ENCODE measurements at places on chromosomes 12 and 14.

- DNase-seq, result no peak
Observed at GRCh38 chr14:33475623-33476022, 475.3 kb downstream of the EGLN3 start.

DNA sequence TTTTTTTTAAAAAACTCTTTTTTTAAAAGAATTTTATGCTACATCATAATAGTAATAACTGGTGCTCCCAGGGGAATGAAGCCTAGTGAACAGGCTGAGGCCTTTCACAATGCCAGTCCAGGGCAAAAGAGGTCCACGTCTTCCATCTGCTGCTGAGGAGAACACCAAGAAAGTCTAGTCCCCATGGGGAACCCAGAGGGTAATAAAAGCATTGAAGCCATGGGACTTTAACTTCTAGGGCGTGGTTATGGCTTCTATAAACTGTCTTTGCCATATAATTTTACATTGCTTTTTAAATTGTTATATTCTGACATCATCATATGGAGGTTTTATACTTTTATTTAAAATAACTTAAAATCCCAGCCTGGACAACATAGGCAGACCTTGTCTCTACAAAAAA lies 64.3 kb downstream of the SLC16A7 start:
- DNase-seq, result no peak

GRCh38 chr12:72547573-72547972 lies 275.4 kb downstream of the TRHDE start:
- DNase-seq, result no peak

- DNase-seq, result no peak
Observed at GRCh38 chr12:78210894-78211302, 380.2 kb downstream of the NAV3 start.

Measured in naive thymus-derived CD4-positive, alpha-beta T cell (primary cell).